Activated T-helper 1 cell treated with anti-CD3 and anti-CD28 coated beads, Interleukin-2, amount 50 U/mL, for 16 hours (primary cell): ENCODE measurements at places on chromosomes 4 and X.

DNA sequence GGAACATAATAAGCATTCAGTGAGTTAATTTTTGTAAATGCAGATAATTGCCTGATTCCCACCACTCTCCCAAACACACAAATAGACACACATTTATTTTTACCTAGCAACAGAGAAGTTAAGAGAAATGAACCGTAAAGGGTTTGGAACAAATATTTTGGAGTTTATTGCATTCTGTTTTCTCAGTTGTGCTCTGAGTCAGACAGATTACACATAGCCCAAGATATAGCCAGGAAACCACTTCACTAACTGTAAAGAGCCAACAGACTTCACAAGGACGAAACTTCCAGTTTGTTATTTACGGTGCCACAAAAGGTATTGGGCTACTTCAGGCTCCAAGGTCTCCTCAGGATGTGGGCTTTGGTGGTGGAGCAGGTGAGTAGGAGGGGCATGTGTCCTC lies 217.0 kb downstream of the BMPR1B start:
- DNase-seq: no peak

GRCh38 chrX:149493567-149494562 lies 11.2 kb downstream of the IDS start:
- DNase-seq: no peak

GRCh38 chrX:133350751-133351150 lies 64.5 kb downstream of the GPC4 start:
- no peak for DNase-seq

GRCh38 chr4:99855678-99856077 lies 38.5 kb downstream of the LAMTOR3 start:
- DNase-seq: no peak

- DNase-seq: no peak
Measured at GRCh38 chr4:65391814-65392213, 278.5 kb downstream of the EPHA5 start.

DNA sequence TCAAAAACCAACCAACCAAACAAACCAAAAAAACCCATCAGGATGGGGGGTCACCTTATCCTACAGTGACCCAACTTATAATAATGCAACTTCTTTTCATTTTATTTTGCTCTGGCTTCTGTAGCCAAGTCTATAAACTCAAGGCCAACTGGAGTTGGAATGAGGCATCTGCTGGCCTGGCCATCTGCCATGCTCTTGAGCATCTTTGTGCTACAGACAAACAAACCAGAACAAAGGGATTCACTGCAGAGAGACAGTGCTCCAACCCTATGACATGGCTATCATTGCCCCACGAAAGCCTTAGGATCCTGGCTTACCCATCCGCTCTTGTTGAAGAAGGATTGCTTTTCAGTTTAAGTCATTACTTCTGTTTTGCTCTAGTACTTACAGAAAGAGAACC lies 49.2 kb upstream of the SCRG1 start:
- no peak for DNase-seq

DNA sequence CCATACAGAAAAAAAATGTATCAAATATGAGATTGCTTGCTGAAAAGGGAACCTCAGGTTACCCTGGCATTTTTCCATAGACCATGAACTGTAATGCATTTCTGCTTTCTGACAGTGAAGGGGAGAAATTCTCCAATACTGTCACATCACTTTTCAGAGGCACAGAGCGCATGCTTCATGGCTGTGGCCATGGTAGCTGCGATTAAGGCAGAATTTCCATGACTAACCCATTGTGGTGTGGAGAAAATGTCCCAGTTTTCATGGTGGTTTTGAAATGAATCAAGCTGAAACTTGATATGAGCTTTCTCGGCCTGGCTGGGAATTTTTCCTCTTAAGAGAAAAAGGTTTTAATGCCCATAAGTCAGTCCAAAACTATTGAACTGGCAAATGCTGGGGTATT lies 39.5 kb upstream of the MAP3K15 start:
- no peak for DNase-seq

DNA sequence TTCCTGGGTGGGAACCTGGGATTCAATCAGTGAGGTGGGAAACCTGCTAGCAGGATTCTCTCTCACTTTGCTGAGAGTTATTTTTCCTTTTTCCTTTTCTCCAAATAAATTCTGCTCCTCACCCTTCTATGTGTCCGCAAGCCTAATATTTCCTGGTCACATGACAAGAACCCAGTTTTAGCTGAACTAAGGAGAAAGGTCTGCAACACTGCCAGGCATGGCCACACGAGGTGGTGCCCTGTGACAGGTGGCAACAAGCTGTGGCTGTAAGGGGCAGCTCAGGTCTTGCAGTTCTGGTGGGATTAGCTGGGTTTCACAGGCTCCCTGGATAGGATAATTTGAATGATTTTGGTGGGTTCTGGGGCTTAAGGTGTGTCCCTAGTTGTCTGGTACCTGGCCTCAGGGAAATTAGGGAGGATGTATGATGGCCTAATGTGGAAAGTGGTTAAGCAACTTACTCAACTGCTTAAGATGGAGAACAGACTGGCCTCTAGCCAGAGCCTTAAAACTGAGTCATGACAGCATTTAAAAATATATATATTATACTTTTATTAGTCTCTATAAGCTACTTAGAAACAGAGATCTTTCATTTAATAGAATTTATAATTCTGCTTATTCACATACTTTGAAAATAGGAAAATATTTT lies 215.0 kb downstream of the IL15 start:
- no peak for DNase-seq

- DNase-seq: no peak
Measured at GRCh38 chrX:154693394-154693793, 40.0 kb upstream of the CTAG2 start.

- DNase-seq: no peak
Measured at GRCh38 chr4:60724623-60725022, 475.5 kb upstream of the ADGRL3 start.

DNA sequence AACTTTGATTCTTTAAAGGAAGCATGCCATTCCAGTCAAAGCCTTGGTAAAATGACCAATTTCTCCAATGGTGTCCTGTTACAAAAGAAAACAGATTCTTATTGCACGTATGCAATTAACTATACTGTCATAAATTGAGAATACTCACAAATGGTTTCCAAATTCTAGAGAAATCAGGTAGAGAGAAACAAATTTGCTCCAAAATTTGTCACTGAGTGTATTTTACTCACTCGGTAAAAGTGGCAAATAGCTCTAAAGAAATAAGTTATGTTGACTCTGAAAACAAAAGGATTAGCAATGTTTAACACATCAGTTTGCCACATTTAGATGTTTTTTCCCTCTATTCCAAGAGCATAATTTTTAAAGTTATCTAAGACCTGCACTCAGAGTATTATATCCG lies 133.1 kb downstream of the DMD start:
- no peak for DNase-seq

DNA sequence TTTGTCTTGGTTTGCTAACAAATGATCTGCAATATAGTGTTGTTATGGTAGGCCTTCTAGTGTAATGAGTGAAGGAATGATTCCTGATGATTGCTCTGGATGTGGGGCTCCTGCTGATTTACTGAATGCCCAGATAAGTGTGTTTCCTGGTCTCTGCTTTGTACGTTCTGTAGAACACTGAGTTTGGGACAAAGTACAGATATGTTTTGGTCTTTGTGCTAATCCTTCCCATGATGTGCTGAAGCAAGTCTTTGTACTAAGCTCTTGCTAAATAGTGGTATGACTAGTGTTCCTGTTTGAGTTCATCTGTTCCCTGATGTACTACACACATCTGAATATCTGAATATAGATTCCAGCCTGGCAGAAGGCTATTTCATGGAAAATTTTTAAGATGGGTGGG lies 36.9 kb upstream of the XIAP start:
- DNase-seq: no peak

DNA sequence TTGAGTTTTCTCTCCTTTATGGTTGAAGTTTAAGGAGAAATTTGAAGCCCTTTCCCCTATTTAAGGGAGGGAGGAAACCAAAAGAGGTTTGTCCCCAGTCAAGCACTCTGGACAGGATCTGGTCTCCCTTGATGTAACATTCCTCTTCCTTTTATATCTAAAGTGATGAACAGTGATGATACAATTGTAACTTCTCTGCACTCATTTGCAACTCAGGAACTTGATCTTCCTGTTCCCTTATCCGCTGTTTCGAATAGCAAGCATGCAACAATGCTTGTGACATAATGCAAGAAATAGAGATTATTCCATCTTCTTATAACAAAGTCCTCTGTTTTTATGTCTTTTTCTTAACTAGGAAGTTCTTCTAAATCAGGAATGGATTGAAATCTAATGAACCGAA lies 18.3 kb downstream of the ALPK1 start:
- DNase-seq: no peak

DNA sequence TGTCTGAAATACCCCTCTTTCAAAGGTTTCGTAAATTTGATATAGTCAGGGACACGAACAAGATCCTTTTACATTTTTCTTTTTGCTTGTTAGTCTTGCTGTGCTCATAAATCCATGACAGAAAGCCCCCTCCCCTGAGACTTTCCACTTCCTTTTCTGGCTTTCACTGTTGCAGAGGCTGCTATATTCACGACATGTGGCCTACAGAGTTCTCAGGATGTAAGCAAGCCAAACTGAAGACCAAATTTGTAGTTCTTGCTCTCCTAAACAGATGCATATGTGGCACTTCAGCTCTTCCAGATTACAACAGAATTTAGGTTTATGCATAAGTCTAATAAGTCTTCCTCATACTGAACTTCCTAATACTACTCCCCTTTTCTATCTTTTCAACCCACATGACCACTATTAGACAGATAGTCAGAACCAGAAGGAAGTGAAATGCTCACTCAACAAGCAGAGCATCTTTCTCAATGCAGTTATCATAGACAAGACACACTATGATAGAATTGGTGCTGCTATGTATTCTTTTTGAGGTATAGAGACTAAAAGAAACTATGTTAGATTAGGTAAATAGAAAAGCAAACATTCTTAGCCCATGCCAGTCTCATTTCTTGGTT lies 15.0 kb downstream of the BTK start:
- DNase-seq: no peak

- DNase-seq: no peak
Measured at GRCh38 chr4:99403380-99404184, 31.6 kb downstream of the ADH7 start.

- DNase-seq: no peak
Measured at GRCh38 chr4:130632731-130633604, 1537.0 kb downstream of the C4orf33 start.

DNA sequence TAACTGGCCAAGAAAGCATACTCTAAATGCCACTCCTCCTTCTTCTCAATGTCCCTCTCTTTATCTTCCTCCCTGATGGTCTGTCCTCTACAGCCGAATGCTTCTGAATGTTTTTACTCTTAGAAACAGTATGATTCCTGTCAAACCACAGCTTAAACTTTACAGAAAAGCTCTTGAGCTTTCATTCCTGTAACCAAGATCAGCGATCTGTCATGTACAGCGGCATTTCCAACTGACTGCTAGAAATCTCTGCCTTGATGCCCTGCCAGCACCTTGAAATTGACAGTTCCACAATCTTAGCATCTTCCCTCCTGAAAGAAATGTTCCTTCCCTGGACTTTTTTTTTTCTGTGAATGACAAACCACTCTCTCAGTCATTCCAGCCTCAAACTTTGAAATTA lies 11.5 kb upstream of the GATB start:
- DNase-seq: no peak

DNA sequence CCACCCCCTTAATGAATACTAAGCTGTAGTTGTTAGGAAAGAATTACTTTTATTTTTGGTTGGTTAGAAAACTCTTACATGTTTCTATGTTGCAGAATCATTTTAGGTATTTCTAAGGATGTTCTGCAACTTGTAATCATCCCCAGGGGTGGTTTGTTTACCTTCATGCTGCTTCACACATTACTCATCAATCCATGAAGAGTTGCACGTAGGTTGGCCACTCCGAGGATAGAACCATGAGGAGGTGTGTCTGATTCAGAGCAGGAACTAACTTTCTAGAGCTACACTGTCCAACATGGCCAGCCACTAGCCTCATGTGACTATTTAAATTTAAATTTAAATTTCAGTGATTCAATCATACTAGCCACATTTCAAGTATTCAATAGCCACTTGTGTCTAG lies 127.2 kb upstream of the FRMPD4 start:
- DNase-seq: no peak

- no peak for DNase-seq
Measured at GRCh38 chr4:169397762-169398161, 127.0 kb upstream of the SH3RF1 start.

DNA sequence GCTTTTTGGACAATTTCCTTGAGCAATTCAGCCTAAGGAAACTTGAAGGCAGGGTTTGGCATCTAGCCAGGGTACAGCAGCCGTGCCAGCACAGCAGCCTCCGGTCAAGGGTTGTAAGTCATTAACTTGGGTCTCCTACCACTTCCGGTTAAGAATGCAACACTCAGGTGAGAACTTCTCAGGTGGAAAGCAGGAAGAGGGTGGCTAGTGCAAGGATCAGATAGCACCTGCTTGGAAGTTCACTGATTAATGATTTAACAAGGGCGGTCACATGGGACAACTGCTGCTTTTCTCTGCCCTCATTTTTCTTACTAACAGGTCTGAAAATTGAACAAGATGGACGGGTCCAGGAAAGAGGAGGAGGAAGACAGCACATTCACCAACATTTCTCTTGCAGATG lies 30.1 kb upstream of the SCOC start:
- no peak for DNase-seq

DNA sequence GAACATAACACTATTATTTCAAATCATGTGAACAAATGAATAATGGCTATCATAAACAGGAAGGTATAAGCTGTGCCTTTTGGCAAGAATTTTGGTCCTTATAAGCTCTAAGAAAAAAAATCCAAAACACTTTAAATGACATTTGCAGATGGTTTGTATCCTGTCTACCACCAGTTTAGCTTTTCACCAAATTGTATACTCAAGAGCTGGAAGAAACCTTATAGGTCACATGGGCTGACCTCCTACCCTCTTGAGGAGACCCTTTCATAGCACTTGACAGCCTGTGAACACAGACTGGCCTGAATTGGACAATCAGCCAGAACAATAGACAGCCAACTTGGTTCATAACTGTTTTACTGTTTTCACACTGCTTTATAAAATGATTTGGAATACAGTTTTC lies 24.3 kb downstream of the USP26 start:
- no peak for DNase-seq

DNA sequence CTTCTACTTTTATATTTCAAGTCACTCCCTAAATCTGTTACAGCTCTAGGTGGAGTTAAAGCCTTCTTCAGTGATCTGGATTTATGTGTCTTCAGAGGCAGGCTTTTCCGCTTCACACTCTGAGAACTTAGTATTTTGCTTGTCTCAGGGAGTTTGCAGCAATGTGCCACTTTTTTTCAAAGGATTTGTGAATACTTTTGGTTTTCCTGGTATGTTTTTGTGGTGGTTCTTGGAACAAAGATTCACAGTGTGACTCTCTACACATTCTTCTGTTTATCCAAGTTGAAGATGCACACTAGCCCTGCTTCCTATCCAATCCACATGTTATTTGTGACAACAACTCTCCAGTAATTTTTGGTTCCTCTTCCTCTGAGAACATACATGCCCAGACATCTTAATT lies 1253.7 kb downstream of the TECRL start:
- DNase-seq: no peak

DNA sequence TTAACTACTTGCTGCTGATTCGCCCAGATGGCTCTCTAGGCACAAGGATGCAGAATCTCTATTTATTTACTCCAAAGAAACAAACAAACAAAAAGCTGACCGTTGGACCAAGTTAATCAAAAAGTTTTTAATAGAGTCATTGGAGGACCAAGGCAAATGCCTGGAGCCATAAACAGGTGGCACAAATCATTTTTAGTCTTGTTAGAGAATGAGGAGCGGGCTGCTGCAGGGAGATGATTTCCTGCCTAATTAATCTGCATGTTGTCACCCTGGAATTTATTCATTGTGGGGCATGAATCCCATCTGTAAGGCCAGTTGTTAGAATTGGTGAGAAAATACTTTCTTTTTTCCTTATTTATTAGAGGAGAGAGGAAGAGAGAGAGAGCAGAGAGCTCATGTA lies 147.4 kb upstream of the GATB start:
- no peak for DNase-seq

- no peak for DNase-seq
Measured at GRCh38 chr4:85807247-85807950, 332.4 kb downstream of the ARHGAP24 start.
